ENCODE measurements at places on chromosomes 11 and 22.

- no peak for DNase-seq
Measured at GRCh38 chr22:40216041-40216756, 38.5 kb downstream of the TNRC6B start.

GRCh38 chr11:69682221-69682620, 7.1 kb upstream of the LTO1 start:
- DNase-seq: no peak

- no peak for DNase-seq
Measured at GRCh38 chr11:70535191-70535971, 137.1 kb downstream of the CTTN start.

GRCh38 chr11:29634744-29635143, 382.1 kb downstream of the KCNA4 start:
- peak; percentile 8 for DNase-seq

DNA sequence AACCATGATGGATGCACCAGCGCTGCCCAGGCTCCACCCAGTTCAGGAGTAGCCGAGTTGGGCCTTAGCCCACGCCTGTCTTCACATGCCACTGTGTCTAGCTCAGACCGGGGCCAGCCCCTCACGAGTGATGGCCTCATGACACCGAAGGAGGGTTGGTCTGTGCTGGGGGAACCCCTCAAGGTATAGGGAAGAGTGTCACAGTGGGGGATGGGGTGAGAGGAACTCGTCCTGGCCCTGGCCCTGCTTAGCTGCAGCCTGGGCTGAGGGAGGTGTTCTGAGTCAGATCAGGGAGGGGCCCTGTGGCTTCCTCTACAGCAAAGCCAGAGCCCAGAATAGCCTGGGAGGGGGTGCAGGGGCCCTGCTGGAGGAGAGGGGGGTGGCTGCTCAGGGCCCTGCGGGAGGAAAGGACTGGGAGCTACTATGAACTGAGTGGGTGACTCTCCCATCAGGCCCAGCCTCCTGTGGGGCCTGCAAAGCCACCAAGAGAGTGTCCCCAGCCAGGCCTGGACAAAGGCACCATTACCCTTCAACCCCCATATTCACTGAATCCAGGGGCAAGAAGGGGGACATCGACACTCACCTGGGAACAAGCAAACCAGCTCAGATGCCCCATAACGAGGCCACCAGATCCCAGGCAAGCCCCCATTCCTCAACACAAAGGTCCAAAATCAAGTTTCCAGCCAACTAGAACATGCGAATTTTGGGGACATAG, 41.2 kb downstream of the IGLL5 start:
- peak; percentile 42 for DNase-seq

DNA sequence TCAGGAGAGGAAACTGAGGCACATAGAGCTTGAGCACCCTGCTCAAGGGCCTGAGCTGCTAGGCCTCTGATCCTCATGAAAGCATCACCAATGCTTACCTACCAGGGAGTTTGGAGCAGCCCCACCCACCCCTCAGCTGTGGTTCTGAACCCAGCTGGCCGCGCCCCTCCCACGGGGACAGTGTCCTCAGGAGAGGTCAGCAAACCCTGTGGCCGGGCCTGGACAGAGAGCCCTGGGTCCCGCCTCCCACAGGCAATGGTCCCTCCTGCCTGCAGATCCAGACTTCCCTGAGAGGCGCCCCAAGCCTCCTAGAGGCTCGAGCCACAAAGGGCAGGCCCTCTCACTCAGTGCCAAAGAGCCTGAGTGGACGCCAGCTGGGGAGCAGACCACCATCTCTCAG, 184.9 kb downstream of the BRD1 start:
- no peak for DNase-seq

DNA sequence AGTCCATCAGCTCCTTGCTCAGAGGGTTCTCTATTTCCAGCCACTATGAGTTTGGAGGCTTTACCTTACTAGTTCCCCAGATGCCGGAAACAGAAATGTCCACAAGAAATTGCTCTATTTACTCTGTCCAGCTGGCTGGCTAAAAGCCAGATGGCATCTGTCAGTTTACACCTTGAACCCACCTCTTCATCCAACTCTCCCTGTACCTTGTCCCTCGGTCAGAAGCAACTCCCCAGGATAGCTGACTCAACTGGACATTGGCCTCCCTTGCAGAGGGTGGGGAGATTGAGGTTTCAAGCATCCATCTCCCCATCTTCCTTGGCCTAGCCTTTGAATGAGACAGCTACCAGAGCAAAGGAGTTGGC, 1.7 kb downstream of the C2CD2L start:
- DNase-seq: no peak

GRCh38 chr11:22626573-22627239, 1.1 kb upstream of the FANCF start:
- DNase-seq: peak; percentile 37

GRCh38 chr11:18243783-18244362, 4.6 kb downstream of the SAA2 start:
- DNase-seq: peak; percentile 87

GRCh38 chr11:61947486-61948210, 2.5 kb upstream of the BEST1 start:
- peak; percentile 92 for DNase-seq

GRCh38 chr11:75066061-75066460, 30.6 kb downstream of the OR2AT4 start:
- no peak for DNase-seq

- DNase-seq: peak; percentile 6
Measured at GRCh38 chr11:15849257-15849656, 507.1 kb downstream of the SOX6 start.

DNA sequence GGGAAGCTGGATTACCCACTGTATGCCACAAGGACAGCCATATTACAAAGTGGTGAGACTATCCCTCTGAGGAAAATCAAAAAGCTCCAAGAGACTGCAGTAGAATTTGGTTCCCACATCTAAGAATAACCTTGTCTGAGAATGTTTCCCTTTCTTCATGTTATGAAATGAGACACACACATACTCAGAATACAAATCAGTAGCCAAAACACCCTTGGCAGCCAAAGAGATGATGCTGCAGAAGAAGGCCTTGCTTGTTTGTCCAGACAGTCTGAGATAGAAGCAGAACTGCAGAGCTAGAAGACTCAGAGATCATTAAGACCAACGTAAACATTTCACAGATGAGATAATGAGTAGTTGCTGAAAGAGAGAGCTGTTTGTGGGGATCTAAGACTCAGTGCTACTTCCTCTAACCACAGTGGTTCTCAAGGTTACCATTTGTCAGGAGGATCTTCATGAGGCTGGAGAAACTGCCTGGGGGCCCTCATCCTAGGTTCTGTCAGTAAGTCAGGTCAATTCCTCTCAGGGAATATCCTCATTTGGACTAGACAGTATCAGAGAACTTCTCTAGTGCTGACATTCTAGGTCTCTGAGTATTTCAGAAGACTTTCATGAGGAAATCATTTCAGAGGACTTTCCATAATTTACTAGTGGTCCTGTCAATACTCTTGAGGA, 38.9 kb downstream of the RELT start:
- peak; percentile 91 for DNase-seq

DNA sequence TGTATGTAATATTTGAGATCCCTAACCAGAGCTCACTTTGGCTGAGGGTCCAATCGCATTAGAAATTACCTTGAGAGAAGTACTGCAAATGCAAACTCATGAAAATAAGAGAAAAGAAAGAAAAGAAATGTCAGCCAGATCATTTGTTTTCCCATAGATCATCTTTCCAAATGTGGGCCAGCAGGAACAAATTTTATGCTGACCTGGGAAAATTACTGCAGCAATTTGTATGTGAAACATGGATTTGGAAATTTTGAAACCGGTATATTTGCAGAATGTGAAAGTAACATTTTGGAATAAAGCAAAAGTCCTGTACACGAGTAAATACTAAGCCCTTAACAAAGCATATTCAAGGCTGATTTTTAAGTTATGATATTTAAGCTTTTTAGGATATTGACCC, 1058.9 kb upstream of the CCDC90B start:
- no peak for DNase-seq

DNA sequence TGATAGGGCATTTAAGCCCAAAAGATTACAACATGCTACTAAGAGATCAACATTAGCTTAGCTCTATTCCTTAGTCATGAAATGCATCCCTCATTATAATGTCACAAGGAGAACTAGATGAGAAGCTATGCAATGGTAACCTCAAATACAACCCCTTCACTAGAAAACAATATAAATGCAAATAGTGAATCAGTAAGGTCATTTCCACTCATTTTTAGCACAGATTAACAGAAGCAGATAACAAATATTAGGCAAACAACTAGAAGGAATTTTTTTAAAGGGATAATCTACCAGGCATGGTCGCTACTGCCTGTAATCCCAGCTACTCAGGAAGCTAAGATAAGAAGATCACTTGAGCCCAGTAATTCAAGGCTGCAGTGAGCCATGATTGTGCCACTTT, 28.2 kb downstream of the SIK3 start:
- DNase-seq: peak; percentile 27

GRCh38 chr11:84543367-84544159, 1083.6 kb downstream of the DLG2 start:
- DNase-seq: no peak

- DNase-seq: no peak
Measured at GRCh38 chr11:111735262-111736116, 30.7 kb downstream of the PPP2R1B start.

GRCh38 chr11:46617972-46618314, 590 bp downstream of the ATG13 start:
- DNase-seq: no peak

- DNase-seq: no peak
Measured at GRCh38 chr11:19093976-19094375, 23.0 kb upstream of the ZDHHC13 start.

DNA sequence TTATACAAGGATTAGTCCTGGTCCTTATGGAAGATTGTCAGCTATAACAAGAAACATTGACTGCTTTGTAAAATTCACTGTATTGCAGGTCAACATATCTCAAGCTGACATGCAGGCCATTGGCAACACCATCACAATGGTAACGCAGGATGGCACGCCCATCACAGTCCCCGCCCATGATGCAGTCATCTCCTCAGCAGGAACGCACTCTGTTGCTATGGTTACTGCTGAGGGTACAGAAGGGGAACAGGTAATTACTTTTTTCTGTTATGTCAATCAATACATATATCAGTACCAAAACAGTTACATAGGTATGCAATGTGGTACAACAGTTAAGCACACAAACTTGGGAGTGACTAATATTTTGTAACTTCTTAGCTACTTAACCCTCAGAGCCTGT, 55.3 kb downstream of the ZNF143 start:
- no peak for DNase-seq

DNA sequence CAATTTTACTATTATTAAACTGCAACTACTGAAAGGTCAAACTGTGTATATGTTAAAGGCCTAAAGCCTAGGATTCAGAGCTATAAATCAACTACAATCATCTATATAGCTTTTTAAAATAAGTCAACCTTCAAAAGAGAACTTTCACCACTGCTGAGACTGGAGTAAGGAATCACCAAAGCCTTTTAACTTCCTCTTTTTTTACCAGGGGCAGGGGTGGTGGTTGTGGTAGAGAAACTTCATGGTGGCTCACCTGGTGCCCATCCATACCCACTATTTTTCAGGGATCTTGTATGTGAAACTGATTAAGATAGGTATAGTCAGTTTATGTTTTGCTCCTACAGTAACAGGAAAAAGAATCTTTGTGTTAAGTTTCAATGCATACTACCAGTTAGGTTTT, 31.5 kb downstream of the TSG101 start:
- DNase-seq: peak; percentile 41

DNA sequence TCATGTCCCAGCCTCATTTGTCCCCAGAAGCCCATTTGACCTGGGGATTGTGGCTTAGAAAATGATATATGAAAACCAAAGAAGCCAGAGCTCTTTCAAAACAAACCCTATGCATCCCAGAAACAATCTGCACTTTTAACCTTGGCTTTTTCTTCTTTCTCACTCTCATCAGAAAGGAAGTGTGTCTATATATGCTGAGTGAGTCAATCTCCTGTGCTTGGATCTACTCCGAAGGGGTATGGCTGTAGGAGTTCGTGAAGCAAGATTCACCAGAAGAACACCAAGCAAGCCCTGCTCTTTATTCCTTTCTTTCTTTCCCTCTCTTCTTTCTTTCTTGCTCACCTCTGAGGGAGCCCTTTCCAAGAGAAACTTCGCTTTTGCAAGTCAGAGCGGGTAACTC, 636 bp downstream of the PAMR1 start:
- DNase-seq: no peak

- no peak for DNase-seq
Measured at GRCh38 chr11:58765078-58765477, 33.3 kb upstream of the GLYAT start.

DNA sequence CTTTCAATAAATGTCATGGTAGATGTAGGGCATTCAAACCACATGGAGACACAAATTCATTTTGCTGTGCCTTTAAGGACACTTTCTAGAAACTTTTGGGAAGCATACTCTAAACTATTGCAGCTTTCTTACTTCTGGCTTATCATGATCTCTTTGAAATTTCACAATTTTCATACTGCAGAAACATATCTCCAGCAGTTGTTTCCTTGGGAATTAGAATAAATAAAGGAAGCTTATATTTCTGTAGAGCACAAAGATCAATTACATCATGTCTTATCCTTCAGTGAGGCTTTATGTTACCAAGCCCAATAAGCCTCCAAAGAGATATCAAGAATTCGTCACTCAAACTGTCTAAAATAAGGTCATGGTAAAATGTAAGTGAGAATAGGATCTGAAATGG, 74.5 kb upstream of the RAB38 start:
- no peak for DNase-seq

GRCh38 chr11:85540635-85541205, 86.4 kb downstream of the DLG2 start:
- peak; percentile 48 for DNase-seq

GRCh38 chr11:78160557-78160956, 21.1 kb upstream of the ALG8 start:
- no peak for DNase-seq

GRCh38 chr11:33207408-33207985, 46.2 kb upstream of the CSTF3 start:
- no peak for DNase-seq

DNA sequence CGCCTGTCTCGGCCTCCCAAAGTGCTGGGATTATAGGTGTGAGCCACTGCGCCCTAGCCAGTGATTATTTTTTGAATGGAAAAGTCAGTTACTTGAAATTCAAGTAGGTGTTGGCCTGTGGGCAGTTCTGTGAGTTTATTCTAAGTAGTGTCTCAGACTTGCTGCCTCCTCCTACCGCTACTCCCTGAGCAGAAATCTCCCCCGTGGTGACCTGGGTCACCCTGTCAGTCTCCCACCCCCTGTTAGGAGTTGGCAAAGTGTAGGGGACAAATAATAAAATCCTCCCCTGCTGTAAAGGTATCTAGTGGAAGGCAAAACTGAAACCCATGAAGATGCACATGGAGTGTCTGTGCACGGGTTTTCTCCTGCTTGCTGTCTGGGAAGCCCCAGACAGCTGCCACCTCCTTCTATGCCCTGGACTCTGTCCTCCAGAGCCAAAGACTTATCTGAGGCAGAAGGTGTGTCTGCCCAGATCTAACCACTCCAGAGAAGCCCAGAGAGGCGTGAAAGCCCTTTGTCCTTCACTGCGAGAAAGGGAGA, 26.3 kb downstream of the SNAP29 start:
- DNase-seq: no peak

GRCh38 chr11:134853992-134854991, 442.2 kb upstream of the B3GAT1 start:
- DNase-seq: no peak

GRCh38 chr11:65880844-65881421, 1.3 kb downstream of the CTSW start:
- DNase-seq: no peak

- DNase-seq: no peak
Measured at GRCh38 chr11:125945011-125945796, 640 bp upstream of the VSIG10L2 start.

GRCh38 chr11:64088162-64089026, 52.7 kb downstream of the FLRT1 start:
- peak; percentile 1 for DNase-seq

GRCh38 chr11:2538951-2539350, 94.1 kb downstream of the KCNQ1 start:
- no peak for DNase-seq

- no peak for DNase-seq
Measured at GRCh38 chr22:19819911-19820879, 34.5 kb downstream of the GNB1L start.

Data from OCI-M1 (cell line).